ENCODE measurements at places on chromosomes 7 and 10. TPM values are rescaled to one million over a fixed set of nuclear protein-coding genes. Genes with fewer than 3 reads are reported as not detected.

The CYP2C9 gene
- total RNA-seq = not detected

The POU6F2 gene
- total RNA-seq = not detected

The ANKRD61 gene
- total RNA-seq = 0.23 TPM

The ITGB8 gene
- 7.2 TPM for total RNA-seq

The LAMB4 gene
- not detected for total RNA-seq

The EN2 gene
- total RNA-seq = 0.69 TPM

The PITX3 gene
- 6.5 TPM for total RNA-seq

The SEMA3A gene
- total RNA-seq = 14.7 TPM

The SKIDA1 gene
- 0.63 TPM for total RNA-seq

The ANXA8 gene
- total RNA-seq = not detected

The TFR2 gene
- total RNA-seq = 1.3 TPM

The AKR1C3 gene
- 33.5 TPM for total RNA-seq

The MKX gene
- not detected for total RNA-seq

The WDR86 gene
- total RNA-seq = not detected

The ASB15 gene
- not detected for total RNA-seq

The CLDN4 gene
- total RNA-seq = 0.19 TPM

The SDK1 gene
- total RNA-seq = 8.3 TPM

The AKR1D1 gene
- not detected for total RNA-seq

The DOCK4 gene
- total RNA-seq = 6.3 TPM
